ENCODE measurements at places on chromosomes 11 and 22.

GRCh38 chr11:127677660-127678425 lies 677.3 kb upstream of the KIRREL3 start:
- DNase-seq = no peak

DNA sequence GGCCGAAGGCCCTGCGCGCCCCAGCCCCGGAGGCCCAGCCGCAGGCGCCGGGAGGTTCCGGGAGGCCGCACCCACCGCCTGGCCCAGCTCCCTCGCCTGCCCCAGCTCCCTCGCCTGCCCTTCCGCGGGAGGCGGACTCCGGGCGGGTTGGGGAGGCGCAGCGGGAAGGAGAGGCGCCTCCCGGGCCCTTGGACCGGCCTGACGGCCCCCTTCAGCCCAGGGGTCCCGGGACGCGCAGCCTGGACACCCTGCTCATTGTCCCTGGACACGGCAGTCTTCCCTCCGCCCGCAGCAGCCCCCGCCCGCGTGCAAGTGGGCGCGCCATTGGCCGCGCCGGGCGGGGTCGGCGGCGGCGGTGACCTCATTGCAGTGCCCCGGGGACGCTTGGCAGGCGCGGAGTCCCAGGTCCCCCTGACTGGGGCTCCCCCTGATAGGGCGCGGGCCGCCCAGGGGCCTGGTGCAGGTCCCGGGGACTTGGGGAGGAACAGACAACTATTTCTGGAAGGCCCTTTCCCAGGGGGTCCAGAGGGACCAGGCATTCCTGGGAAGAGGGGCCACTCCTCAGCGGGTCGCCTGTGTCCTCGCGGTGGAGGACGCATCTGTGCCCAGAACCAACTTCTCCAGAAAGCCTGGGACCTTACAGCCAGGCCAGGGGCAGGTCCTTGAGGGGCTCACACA lies 501 bp downstream of the CD151 start:
- DNase-seq = peak; percentile 75

- DNase-seq = no peak
These were observed 11.0 kb upstream of the MICALL1 start for GRCh38 chr22:37894939-37895670.

DNA sequence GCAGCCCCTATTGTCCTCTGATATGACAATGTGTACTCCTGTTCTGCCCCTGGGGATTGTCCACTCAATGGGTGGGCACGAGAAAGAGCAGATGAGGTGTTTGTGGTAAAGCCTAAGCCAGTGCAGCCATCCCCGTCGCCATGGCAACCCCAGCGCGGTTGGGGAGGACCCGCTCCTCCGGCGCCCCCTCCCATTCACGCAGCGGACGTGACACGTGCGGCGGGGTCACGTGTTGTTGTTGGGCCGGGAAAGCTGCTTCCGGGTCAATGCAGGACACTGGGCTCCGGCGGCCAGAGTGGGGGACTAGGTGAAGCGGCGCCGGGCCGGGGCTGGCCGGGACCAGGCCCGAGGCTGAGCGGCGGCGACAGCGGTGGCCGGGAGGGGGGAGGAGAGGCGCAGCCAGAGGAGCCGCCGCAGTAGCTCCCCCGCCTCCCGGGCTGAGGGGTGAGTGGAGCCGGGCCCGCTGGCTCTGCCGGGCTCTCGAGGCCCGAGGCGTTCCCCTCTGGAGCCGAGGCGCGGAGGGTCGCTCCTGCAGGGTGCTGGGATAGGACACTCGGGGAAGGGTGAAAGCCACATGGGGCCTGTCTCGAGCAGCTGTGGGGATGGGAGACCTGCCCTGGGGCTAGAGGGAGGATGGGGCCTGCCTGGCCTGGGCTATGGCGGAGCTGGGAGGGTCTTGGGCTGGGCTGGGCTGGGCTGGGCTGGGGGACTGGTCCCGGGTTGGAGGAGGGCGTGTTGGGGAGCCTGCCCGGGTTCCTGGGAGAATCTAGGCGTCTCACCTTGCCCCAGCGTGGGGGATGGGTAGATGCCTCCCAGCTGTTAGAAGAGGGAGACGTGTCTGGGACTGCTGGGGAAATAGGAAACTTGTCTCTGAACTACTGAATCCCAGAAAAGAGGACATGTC lies at the start of gene TBCEL:
TSS of gene TBCEL (plus strand) at position 255 of the 904 bp plus-strand sequence. CDS start 21,589 bp downstream, outside the sequence.
- peak; percentile 93 for DNase-seq

- no peak for DNase-seq
These were observed 190.9 kb downstream of the KIRREL3 start for GRCh38 chr11:126809514-126810289.

DNA sequence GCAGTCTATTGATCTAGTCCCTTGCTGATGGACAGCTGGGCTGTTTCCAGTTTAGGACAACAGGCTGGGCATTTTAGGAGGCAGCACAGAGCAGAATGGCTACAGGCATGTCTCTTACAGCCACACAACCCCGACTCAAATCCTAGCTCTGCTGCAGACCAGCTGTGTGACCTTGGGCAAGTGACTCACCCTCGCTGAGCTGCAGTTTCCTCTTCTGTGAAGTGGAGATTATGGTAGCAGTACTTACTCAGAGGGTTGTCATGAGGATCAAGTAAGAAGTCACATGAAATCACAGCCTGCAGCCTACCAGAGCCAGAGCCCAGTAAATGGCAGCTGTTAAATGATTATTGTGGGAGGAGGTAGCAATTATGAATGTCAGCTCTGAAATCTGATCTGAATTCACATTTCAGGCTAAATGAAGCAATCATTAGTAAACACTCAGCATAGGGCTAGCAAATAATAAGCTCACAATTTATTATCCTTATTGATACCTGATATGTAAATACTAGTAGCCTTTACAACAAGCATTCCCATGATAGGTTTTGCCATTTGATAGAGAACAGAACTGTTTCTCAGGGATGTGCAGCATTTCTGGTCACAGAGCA lies 58.9 kb downstream of the MYEOV start:
- peak; percentile 55 for DNase-seq

GRCh38 chr11:135006800-135007199 lies 594.8 kb upstream of the B3GAT1 start:
- DNase-seq = no peak

DNA sequence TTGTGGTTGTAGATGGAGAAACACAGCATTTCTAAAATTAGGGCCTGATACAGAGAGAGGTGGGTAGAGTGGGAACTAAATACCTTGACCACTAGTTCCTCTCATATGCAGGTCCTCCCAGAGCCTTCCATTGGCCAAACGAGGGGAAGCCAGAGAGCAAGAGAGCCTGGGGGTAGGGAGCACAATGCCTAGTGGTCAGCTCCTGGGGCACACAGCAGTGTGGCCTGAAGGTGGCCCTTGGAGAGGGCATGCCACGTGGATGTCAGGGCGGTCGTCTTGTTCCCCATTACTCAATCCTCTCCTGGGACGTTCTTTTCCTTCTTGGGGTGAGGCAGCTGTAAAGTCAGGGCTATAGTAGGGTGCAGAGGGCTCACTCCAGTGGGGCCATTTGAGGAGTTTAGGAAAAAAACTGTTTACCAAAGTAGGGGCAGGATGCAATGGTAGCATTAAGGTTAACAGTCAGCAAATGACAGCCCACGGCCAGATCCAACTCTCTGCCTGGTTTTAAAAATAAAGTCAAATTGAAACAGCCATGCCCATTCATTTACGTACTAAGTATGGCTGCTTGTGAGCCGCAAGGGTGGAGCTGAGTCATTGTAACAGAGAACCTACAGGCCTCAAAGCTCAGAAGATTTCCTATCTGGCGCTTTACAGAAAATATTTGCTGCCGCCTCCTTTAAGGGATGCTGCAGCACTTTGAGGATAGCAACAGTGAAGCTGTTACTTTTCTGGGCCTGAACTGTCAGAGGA lies 7.6 kb downstream of the MYO18B start:
- DNase-seq = peak; percentile 50

GRCh38 chr22:20183823-20184222 lies 33.0 kb upstream of the CCDC188 start:
- no peak for DNase-seq

- no peak for DNase-seq
These were observed 18.7 kb downstream of the CELSR1 start for GRCh38 chr22:46518542-46519325.

DNA sequence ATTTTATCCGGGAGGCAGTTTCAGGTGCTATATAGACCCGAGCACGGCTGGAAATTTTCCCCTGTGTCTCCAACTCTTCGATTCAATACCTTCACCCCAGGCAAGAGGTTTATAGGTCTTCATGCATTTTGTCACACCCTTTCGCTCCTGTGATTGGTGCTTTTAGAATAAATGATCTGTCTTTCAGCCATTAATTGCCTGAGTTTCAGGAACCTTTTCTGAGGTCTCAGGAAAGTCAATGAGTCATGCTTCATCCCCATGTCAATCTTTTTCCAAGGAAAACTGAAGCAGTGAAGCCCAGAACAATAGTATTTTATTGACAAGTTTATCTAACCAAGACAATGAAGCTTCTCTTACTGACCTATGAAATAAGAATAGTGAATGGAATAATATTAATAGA lies 29.9 kb downstream of the FAM181B start:
- no peak for DNase-seq

GRCh38 chr22:42050641-42051180 lies 19.9 kb downstream of the NAGA start:
- no peak for DNase-seq

- no peak for DNase-seq
These were observed 300.3 kb downstream of the ST3GAL4 start for GRCh38 chr11:126655807-126656128.

Data from hematopoietic multipotent progenitor cell treated with erythropoietin and hydrocortisone succinate and interleukin-3 and kit ligand, for 4 days (in vitro differentiated cells).